ENCODE measurements at places on chromosomes 6 and 20. TPM values are rescaled to one million over a fixed set of nuclear protein-coding genes. Genes with fewer than 3 reads are reported as not detected.
A peak's percentile ranks its signal among the peaks of the same experiment; 100 is the strongest.

DNA sequence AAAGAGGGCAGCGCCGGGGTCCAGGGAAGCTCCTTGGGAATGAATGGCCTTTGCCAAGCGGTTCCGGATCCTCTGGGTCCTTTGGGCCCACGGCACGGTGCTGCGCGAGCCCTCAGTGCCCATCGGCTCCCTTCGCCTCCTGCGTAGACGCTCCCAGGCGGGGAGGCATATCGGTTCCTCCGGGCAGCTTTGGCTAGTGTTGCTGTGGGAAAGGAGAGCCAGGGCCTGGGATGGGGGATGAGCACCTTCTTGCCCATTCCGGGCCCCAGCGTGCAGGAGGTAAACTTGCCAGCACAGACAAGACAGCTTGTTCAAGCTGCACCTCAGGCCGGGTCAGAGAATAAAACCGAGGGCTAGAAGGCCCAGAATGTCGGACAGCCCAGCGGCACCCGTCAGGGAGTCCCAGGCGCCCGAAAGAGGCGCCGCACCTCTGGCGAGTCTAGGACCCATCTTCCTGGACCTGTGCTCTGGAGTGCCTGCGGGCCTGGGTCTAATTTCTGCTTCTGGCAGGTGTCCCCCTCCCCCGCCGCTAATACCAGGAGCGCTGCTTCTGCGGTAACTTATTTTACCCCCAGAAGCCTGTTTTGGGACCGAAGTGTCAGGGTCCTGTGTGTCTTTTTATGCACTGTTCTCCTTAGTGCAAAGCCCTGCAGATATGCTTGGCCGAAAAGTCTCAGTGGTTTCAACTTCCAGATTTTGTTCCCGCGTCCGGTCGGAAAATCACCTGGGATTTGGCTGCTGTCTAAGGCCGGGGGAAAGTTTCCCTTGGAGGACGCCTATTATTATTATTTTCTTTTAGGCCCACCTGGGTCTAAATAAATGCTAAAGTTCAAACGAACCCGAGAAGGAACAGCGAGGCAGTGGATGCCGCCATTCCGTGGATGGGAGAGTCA is 1.7 kb upstream of the TFAP2C start:
- no peaks in the 10 kb centered on the region for H3K4me1 ChIP-seq
- H3K27me3 ChIP-seq, result peaks cover 72% of the 10 kb centered on the region
- no peak overlapping the region for H3K4me3 ChIP-seq
- no peak overlapping the region for H3K27ac ChIP-seq
- no peaks in the 10 kb centered on the region for H3K36me3 ChIP-seq

DNA sequence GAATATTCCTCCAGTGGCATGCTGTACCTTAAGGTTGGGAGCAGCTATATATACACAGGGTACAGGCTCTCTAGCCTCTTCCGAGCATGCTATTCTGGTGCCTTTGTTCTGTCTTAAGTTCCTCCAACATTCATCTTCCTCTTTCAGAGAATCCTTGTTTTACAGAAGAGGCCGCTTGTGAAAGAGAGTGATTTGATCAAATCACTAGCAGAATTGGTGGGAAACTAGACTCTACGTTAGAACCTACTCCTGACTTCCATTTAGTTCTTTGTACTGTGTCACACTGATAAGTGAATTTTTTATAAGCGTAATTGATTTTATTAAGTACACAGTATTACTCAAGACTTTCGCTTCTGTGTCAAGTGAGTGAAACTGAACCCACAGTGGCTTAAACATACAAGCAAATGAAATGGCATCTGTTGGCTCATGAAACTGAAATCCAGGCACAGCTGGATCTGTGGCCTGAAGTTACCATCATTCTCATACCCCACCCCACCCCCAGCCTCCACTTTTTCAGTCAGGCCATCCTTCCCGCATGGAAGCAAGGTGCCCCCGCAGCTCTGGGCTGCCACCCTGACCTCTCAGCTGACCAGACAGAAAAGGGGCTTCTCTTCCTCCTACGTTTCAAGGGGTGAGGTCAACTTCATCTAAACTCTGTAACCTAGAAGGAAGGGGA is 102.3 kb downstream of the RPP40 start:
- no peak overlapping the region for H3K4me3 ChIP-seq
- no peaks in the 10 kb centered on the region for H3K4me1 ChIP-seq
- H3K27ac ChIP-seq, result no peak overlapping the region
- H3K27me3 ChIP-seq, result no peaks in the 10 kb centered on the region
- DNase-seq, result no peak

The CASS4 gene
- not detected for total RNA-seq

The TP53INP2 gene
- total RNA-seq, result 30.5 TPM

The PTGIS gene
- 6.2 TPM for total RNA-seq

- no peak overlapping the region for H3K4me3 ChIP-seq
- peaks cover 16% of the 10 kb centered on the region for H3K4me1 ChIP-seq
- H3K36me3 ChIP-seq, result no peaks in the 10 kb centered on the region
- DNase-seq, result no peak
- H3K27ac ChIP-seq, result peak overlapping the region; percentile 75
Measured at GRCh38 chr6:116328528-116328903, 42.2 kb upstream of the DSE start.

DNA sequence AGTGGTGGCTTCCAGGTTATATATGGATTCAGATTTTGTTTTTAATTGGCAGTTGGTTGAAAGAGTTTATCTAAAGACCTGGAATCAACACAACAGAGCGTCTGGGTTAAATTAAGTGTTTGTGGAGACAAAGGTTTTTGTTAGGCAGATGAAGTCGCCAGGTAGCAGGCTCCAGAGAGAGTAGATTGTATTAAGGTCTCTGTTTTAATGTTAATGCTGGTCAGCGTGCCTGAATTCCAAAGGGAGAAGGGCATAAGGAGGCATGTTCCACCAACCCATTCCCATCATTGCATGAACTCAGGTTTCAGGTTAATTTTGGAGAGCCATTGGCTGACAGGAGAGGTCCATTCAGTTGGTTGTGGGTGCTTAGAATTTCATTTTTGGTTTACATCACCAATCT is 744.1 kb upstream of the GJE1 start:
- H3K4me1 ChIP-seq, result no peaks in the 10 kb centered on the region
- H3K4me3 ChIP-seq, result no peak overlapping the region
- H3K36me3 ChIP-seq, result no peaks in the 10 kb centered on the region
- H3K27ac ChIP-seq, result no peak overlapping the region
- no peaks in the 10 kb centered on the region for H3K27me3 ChIP-seq
- DNase-seq, result no peak

The FOXS1 gene
- not detected for total RNA-seq

DNA sequence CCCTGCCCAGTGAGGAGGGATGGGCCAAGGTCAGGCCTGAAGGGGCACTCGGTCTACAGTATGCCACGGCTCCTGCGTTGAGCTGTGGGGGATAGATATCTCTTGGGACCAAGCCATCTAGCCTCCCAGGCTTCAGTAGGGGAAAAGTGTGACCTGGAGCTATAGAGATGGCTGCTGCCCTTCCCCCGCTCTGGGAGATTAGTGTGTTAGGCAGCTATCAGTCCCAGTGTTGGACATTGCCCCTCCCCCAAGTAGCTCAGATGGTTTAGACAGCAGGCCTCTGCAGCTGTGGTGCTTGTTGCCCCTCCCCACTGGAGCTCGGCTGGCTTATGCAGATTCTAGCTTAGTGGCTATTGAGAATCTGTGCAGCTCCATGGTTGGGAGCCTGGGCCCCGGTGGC is 56.8 kb downstream of the KHDRBS2 start:
- no peak for DNase-seq
- no peak overlapping the region for H3K27ac ChIP-seq
- H3K36me3 ChIP-seq, result no peaks in the 10 kb centered on the region
- no peaks in the 10 kb centered on the region for H3K27me3 ChIP-seq
- H3K4me3 ChIP-seq, result no peak overlapping the region
- no peaks in the 10 kb centered on the region for H3K4me1 ChIP-seq

GRCh38 chr20:64240243-64241015 is 15.1 kb upstream of the PCMTD2 start:
- no peaks in the 10 kb centered on the region for H3K4me1 ChIP-seq
- no peak overlapping the region for H3K4me3 ChIP-seq
- H3K27ac ChIP-seq, result no peak overlapping the region
- no peaks in the 10 kb centered on the region for H3K36me3 ChIP-seq
- no peak for DNase-seq

DNA sequence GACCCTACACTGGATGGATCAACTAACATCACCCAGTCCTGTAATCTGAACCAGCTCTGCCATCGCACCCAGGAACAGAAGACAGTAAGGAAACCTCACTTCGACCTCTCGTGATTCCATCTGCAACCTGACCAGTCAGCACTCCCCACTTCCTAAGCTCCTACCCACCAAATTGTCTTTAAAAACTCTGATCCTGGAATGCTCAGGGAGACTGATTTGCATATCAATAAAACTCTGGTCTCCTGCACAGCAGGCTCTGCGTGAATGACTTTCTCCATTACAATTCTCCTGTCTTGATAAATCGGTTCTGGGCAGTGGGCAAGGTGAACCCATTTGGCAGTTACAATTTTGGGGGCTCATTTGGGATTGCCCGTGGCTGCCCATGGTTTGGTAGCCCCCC is 18.3 kb upstream of the AGPAT4 start:
- no peaks in the 10 kb centered on the region for H3K36me3 ChIP-seq
- no peak overlapping the region for H3K4me3 ChIP-seq
- no peak overlapping the region for H3K27ac ChIP-seq

GRCh38 chr6:104713982-104714381 is 145.7 kb downstream of the HACE1 start:
- no peak overlapping the region for H3K27ac ChIP-seq
- no peak for DNase-seq
- H3K4me3 ChIP-seq, result no peak overlapping the region
- peaks cover 10% of the 10 kb centered on the region for H3K4me1 ChIP-seq

DNA sequence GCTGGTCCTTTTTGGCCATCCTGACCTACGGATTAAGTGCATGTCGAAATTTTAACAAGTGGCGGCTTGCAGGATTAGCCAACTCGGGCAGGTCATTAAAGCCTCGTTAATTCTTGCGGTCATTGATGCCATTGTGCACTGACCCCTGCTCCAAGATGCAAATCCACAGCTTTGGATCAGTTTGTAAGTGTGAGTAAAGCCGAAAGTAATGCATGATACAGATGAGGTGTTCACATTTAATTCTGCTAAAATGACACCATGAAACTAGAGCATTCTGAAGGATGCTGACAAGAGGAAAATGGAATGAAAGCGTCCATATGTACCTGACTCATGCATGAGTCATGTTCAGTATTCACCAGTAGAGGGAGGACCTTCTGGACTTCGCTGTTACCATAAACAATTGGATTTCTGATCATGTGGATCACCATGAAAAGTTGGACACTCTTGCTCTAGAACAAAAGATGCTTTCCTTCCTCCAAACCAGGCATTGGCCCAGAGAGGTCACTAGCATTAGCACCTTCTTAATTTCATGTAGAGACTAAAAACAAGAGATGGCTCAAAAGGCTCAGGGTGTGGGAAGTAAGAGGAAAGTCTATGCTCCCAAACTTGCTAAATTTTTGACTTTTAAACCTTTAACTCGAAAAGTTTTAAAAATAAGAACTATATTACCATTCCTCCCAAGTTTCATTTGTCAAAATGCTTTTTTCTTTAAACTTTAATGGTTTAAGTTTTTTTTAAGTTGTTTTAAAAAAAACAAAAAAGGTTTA is 48.0 kb downstream of the MUC22 start:
- no peaks in the 10 kb centered on the region for H3K36me3 ChIP-seq
- H3K27me3 ChIP-seq, result peaks cover 10% of the 10 kb centered on the region
- peak; percentile 80 for DNase-seq
- H3K4me1 ChIP-seq, result no peaks in the 10 kb centered on the region

The RAD21L1 gene
- not detected for total RNA-seq
